ENCODE measurements at places on chromosomes 16 and 17.

- peak; percentile 93 for DNase-seq
Measured at GRCh38 chr17:83109793-83110645, 30.6 kb downstream of the METRNL start.

DNA sequence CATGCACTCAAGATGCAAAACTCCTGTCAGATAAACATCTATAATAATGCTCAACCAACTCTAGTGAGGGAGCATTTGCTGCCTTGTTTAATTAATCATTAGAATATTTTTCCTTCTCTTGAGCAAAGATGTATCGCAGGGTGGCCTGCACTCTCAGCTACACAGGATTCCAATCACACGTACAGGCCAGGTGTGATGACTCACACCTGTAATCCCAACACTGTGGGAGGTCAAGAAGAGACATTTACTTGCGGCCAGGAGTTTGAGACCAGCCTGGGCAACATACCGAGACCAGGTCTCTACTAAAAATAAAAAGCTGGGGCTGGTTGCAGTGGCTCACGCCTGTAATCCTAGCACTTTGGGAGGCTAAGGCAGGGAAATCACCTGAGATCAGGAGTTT, 49.1 kb downstream of the ARHGAP17 start:
- DNase-seq = no peak

GRCh38 chr16:19482291-19482690, 39.6 kb downstream of the GDE1 start:
- no peak for DNase-seq

DNA sequence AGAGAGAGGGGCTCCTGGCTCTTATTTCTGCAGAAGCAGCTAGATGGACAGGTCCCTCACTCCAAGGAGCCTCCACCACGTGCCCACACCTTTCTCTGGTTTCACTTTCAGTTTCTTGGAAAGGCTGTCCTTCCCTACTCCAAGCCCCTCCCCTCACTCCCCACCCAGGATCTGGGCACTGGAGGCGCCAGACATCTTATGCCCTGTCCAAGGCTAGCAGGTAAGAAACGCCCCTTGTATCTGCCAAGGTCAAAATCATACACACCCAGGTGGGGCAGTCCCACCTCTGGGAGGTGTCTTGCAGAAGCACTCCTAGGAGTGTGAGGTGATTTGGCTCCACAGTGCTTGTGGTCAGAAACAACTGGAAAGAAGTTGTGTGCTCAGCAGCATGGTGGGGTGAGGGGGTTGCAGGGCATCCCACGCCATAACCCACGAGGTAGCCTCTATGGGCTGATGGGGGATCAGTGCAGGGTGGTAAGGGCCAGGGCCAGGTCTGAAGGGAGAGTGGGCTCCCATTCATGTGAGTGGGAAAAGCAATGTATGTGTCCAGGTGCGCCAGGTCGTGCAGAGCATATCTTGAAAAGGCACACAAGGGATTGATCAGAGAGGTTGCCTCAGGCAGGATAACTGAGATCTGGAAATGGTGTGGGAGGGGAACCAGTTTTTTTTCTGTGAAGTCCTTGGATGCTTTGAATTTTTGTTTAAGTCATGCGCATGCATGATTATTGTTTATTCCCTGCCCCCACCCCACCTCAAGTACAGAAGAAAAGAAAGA, 31.8 kb upstream of the PRM1 start:
- DNase-seq = no peak

- no peak for DNase-seq
Measured at GRCh38 chr16:3872216-3872895, 8.2 kb downstream of the CREBBP start.

- DNase-seq = no peak
Measured at GRCh38 chr17:245020-245419, 63.6 kb upstream of the DOC2B start.

- no peak for DNase-seq
Measured at GRCh38 chr17:19724501-19725420, 8.4 kb upstream of the SLC47A2 start.

- DNase-seq = peak; percentile 63
Measured at GRCh38 chr17:61551255-61551742, 39.7 kb downstream of the NACA2 start.

DNA sequence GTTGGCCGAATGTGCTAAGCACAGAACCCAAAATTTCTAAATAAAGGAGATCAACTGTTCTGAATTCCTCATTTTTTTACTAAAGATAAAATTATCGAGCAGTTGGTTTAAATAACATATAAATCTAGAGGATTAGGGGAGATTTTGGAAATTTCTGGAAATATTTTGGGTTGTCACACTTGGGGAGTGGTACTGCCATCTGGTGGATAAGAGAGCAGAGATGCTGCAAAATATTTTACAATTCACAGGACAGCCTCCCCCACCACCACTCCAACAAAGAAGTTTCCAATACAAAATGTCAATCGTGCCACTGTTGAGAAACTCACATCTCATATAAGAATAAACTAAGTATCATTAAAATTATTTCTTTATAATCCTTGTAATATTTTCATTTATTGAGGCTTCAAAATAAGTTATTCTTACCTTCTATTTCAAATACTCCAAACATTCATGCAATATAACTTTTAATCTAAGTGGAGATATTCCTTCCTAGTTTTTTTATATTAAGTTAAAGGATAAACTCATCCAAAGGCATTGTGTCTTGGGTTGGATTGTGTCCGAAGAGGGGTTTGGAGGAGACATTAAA, 17.0 kb upstream of the ABCA8 start:
- peak; percentile 59 for DNase-seq

DNA sequence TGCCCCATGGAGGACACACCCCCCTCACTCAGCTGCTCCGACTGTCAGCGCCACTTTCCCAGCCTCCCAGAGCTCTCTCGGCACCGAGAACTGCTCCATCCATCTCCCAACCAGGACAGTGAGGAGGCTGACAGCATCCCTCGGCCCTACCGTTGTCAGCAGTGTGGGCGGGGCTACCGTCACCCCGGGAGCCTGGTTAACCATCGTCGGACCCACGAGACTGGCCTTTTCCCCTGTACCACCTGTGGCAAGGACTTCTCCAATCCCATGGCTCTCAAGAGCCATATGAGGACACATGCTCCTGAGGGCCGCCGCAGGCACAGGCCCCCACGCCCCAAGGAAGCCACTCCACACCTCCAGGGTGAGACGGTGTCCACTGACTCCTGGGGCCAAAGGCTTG, 2.1 kb downstream of the ZNF646 start:
- no peak for DNase-seq

DNA sequence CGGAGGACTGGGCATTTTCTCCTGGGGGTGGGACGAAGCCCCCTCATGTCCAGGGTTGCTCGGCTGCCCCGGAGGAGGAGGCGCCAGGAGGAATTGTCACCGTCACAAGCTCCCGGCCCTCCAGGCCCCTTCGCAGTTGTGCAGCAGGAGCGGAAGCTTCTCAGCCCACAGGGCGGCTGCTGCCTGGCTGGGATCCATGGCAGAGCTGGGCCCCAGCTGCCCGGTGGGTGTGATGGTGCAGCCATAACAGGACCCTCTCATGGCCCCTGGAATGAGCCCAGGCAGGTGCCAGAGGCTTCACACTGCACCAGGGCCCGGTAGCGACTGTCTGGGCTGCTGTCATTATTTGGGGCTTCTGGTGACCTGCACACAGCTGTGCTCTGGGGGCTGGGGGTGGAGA, 54.9 kb upstream of the GNG13 start:
- no peak for DNase-seq

DNA sequence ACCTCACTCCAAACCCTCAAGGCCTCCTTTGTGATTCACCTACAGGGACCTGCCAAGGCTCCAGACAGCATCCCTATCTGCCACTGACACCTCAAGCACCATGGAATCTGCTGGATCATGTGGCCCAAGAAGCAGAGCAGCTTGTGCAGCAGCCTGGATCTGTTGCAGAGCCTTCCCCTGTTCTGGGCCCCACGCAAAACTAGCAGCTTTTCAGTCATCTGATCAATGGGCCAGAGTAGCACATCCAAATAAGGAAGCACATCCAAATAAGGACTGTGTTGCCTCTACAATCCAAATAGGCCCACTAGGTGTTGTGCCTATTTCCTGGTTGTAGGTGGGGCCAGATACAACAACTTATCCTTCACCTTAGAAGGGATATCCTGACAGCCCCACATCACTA, 97.1 kb upstream of the GNAO1 start:
- no peak for DNase-seq

Measured in AG20443 (cell line).